AG04450 (cell line): ENCODE measurements at places on chromosomes 3 and 15.

GRCh38 chr15:57458356-57458781 is 82.1 kb downstream of the CGNL1 start:
- DNase-seq = no peak

DNA sequence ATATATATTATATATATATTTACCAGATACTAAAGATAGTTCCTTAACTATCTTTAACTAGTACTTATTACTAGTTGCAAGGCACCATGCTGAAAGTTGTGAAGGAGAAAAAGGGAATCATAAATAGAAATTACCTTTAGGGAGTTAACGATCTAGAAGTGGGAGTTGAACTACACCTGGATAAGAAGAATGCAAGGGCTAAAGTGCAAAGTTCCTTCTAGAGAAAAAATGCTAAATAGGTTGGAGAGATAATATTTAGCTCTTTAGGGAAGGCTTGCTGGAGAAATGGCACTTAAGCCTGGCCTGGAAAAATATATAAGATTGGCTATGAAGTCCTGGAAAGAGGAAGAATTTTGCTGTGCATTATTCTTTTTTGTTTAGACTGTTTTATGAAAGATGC is 130.6 kb upstream of the IGSF10 start:
- DNase-seq = no peak

- DNase-seq = no peak
Measured at GRCh38 chr15:60325905-60326304, 71.9 kb downstream of the ANXA2 start.

- no peak for DNase-seq
Measured at GRCh38 chr3:179772297-179772696, 119.5 kb downstream of the USP13 start.

DNA sequence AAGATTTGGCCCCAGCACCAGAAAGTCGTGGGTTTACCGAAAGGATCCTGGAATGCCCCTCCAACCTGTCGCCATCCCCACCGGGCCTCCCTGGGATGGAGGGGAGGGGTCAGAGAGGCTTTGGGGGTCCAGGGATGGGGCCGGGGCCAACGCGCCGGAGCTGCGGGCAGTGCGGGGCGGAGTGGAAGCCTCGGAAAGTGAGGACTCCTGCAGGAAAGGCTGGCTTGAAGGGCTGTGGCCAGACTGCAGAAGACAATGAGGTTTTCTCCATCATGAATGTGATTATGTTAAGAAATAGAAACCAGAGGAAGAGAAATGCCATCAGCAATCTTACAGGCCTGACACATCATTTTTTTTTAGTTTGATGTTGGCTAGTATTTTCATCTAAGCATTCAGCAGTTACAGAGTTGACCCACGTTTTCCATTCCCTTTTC is 738 bp downstream of the YEATS2 start:
- DNase-seq = no peak
